Activated T-cell treated with anti-CD3 and anti-CD28 coated beads, Interleukin-2, amount 50 U/mL, for 72 hours (primary cell): ENCODE measurements at places on chromosomes 1 and 21. TPM values are rescaled to one million over a fixed set of nuclear protein-coding genes. Genes with fewer than 3 reads are reported as not detected.

The BSND gene
- not detected for total RNA-seq

The CDCA8 gene
- 94.0 TPM for total RNA-seq

The TIE1 gene
- total RNA-seq: 0.65 TPM

The PIK3R3 gene
- 0.89 TPM for total RNA-seq

The SH2D1B gene
- total RNA-seq: not detected

The LAMB3 gene
- total RNA-seq: 26.0 TPM

The SLC6A17 gene
- total RNA-seq: 0.31 TPM

GRCh38 chr1:91752324-91752723 is 133.6 kb downstream of the TGFBR3 start:
- H3K36me3 ChIP-seq: peaks cover 2% of the 10 kb centered on the region
- H3K27ac ChIP-seq: peak overlapping the region; percentile 90
- H3K4me3 ChIP-seq: peak overlapping the region; percentile 44
- peaks cover 73% of the 10 kb centered on the region for H3K4me1 ChIP-seq

DNA sequence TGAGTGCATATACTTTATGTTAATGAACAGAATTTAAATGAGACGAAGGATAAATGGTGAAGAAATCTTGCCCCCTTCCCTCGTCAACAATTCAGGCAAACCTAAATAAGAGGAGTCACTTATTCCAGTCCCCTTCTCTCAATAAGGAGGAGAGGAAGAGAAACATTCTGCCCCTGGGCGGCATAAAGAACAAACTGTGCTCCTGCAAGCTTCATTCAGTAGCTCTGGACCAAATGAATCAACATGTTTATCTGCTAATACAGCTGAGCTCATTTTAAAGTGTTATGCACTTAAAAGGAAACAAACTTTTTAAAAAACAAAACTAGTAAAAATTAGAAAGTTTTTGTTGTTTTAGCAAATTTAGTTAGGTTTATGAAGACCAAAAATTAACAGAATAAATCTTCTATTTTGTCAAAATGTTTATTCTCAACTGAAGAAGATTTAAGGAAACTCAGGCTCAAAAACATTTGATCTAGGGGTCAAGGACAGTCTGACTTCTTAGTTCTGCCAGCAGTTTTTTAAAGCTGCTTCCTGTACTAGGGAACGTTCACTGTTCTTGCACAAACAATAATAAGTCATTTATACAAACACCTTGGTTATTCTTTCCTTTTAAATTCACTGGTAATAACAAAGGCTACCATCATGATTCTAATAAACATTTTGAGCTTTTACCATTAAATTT is 58.3 kb downstream of the AKT3 start:
- no peak for DNase-seq
- H3K4me1 ChIP-seq: peaks cover 32% of the 10 kb centered on the region
- H3K4me3 ChIP-seq: no peak overlapping the region
- peaks cover 5% of the 10 kb centered on the region for H3K36me3 ChIP-seq

- DNase-seq: no peak
- no peaks in the 10 kb centered on the region for H3K4me1 ChIP-seq
- H3K27me3 ChIP-seq: peaks cover 8% of the 10 kb centered on the region
- no peak overlapping the region for H3K4me3 ChIP-seq
Observed at GRCh38 chr1:29632806-29633615, 396.7 kb downstream of the PTPRU start.

DNA sequence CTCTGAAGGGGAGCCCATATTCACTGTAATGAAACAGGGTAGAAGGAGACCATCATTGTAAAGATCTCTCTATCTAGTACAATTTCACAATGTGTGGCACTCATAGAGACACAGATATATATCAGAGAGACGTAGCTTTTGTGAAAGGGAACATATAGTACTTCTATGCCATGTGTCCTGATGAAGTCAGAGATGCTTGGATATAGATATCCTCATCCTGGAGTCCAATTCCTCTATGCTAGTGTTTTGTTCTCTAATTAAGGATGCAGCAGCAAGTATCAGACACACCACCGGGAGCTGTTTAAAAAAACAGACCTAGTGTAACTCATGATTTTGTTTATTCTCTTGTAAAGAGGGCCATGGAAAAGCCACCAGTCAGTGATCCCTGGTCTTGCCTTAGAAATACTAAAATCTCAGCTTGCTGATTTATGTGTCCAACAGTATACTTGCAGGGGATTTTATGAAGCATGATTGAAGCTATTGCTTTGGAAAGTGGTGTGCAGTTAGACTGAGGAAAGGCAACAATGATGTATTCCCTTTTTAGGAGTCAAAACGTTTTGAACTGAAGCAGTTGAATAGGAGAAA is 2.5 kb downstream of the NCAM2 start:
- H3K4me3 ChIP-seq: no peak overlapping the region
- no peak for DNase-seq

DNA sequence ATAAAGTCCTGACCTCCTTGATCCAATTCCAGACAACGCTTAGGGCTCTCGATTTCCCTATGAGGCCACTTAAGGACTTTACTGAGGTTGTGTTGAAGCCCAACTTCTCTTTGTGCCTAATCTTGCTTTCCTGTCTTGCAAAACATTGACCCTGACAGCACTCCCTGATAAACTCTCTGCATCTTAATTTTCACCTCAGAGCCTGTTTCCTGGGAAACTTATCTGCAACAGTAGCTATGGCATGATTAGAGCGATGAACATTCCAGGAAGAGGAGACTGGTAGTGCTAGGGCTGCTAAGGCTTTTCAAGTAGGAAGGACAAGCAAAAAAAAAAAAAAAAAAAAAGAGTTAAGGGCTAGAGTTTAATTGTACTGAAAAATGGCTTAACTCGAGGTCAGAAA is 118.9 kb downstream of the RGS21 start:
- H3K27me3 ChIP-seq: no peaks in the 10 kb centered on the region
- H3K27ac ChIP-seq: no peak overlapping the region
- DNase-seq: no peak
- H3K4me3 ChIP-seq: no peak overlapping the region
- H3K4me1 ChIP-seq: no peaks in the 10 kb centered on the region
- no peaks in the 10 kb centered on the region for H3K36me3 ChIP-seq

DNA sequence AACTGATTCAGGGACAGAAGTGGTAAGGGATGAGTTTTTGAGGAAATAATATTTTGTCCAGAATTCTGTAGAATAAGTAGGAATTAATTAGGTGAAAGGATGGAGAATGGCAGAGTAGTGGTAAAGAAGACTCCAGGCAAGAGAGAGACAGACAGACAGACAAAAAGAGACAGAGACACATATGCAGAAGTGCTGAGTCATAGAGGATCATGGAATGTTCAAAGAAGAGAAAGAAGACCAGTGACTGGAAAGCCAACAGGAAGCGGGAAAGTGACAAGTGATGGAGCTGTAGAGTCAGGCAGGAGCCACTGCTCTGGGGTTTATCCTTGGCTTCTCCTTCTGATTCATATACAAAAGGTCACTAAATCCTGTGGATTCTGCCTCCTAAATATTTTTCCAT is 85.9 kb downstream of the UROD start:
- no peak overlapping the region for H3K27ac ChIP-seq
- H3K27me3 ChIP-seq: no peaks in the 10 kb centered on the region
- H3K36me3 ChIP-seq: no peaks in the 10 kb centered on the region
- no peak for DNase-seq

GRCh38 chr1:69284508-69284907 is 283.2 kb upstream of the LRRC7 start:
- H3K27me3 ChIP-seq: no peaks in the 10 kb centered on the region
- no peaks in the 10 kb centered on the region for H3K36me3 ChIP-seq
- no peak for DNase-seq
- no peak overlapping the region for H3K27ac ChIP-seq
- H3K4me1 ChIP-seq: no peaks in the 10 kb centered on the region
- no peak overlapping the region for H3K4me3 ChIP-seq

DNA sequence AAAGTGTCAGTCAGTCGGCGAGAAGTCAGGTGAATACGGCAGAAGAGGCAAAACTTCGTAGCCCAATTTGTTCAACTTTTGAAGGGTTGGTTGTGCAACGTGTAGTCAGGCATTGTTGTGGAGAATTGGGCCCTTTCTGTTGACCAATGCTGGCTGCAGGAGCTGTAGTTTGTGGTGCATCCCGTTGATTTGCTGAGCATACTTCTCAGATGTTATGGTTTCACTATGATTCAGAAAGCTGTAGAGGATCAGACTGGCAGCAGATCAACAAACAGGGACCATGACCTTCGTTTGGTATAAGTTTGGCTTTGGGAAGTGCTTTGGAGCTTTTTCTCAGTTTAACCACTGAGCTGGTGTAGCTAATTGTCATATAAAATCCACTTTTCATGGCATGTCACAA is 190.2 kb upstream of the ADAMTS5 start:
- no peak overlapping the region for H3K27ac ChIP-seq
- no peak for DNase-seq
- H3K27me3 ChIP-seq: no peaks in the 10 kb centered on the region
- no peaks in the 10 kb centered on the region for H3K4me1 ChIP-seq

DNA sequence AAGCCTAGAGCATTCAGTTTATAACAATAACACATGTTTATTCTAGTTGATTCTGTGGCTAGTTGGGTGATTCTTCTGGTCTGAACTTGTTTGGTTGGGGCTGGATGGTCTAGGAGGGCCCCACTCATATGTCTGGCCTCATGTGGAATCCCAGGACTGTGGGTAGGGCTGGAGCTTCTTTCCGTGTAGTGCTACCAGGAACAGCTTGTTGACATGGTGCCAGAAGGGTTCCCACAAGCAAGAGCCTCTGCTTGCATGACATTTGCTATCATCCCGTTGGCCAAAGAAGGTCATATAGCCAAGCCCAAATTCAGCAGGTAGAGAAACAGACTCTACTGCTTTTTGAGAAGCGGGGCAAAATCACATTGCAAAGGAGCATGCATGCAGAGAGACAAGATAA is 67.6 kb upstream of the PPP2R5A start:
- no peak overlapping the region for H3K27ac ChIP-seq
- peaks cover 25% of the 10 kb centered on the region for H3K4me1 ChIP-seq
- no peaks in the 10 kb centered on the region for H3K36me3 ChIP-seq

DNA sequence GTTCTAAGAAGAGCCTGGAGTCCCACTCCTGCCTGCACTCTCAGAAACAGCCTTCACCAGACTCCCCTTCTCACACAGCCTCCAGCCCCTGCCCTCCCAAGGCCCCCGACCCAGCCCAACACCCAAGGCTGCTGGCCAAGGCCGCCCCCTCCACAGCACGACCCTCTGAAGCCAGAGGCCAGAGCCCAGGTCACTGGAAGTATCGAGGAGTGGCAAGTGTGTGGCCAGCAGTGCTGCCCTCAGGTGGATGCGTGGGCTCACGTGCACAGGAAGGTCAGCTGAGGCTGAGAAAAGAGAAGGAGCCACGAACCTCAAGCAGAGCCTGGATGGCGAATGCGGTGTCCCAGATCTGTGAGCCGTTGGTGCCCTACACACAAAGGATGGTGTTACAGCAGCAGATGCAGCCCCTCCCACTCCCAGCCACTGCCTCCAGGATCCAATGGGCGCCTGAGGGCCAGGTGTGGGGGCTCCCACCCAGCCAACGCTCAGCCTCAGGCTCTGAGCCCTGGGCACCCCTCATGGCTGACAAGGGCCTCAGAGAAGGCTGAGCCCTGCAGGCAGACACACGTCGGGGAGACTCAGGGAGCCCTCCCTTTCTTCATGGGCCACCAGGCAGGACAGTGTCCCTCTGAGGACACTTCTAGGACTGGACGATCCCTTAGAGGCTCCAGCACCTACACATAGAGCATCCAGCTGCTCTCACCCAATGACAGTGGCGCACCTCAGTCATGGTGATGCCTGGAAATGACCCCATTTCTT is 18.0 kb downstream of the LSS start:
- no peaks in the 10 kb centered on the region for H3K27me3 ChIP-seq
- no peak overlapping the region for H3K4me3 ChIP-seq
- DNase-seq: no peak

GRCh38 chr1:227422581-227422980 is 104.3 kb upstream of the CDC42BPA start:
- peaks cover 32% of the 10 kb centered on the region for H3K27me3 ChIP-seq
- H3K4me1 ChIP-seq: no peaks in the 10 kb centered on the region
- H3K27ac ChIP-seq: no peak overlapping the region
- DNase-seq: no peak

DNA sequence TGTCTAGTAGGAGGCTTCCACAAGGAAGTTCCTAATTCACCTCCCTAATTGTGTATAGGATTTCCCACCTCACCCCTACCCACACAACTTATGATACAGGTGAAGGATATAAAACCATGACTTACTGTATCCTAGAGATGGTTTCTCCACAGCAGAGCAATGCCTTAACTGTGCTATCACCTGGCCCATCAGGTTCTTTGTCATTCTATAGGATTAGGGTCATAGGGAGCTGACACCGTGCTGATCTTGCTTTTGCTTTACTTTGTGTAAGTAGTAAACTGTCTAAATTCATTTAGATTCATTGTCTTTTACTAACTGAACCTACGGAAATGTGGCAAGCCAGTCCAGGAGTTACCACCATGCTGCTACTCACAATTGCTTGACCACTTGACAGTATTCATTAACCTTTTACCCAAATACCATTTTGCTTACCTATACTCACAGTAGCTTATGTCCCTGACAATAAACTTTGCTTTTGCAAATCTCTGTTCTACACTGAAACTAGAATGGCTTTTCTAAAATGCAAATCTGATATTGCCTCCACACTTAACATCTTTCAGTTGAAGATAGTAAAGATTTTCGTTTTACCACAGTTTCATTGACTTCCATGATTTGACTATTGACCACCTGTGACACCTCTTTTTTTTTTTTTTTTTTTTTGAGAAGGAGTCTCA is 147.6 kb downstream of the IFI44 start:
- no peaks in the 10 kb centered on the region for H3K36me3 ChIP-seq
- no peaks in the 10 kb centered on the region for H3K4me1 ChIP-seq
- no peak for DNase-seq
- H3K27me3 ChIP-seq: no peaks in the 10 kb centered on the region
- H3K27ac ChIP-seq: no peak overlapping the region
- H3K4me3 ChIP-seq: no peak overlapping the region

GRCh38 chr1:206721454-206721853 is 36.7 kb downstream of the MAPKAPK2 start:
- H3K36me3 ChIP-seq: no peaks in the 10 kb centered on the region
- H3K27ac ChIP-seq: peak overlapping the region; percentile 68
- no peak for DNase-seq
- H3K27me3 ChIP-seq: no peaks in the 10 kb centered on the region
- peaks cover 70% of the 10 kb centered on the region for H3K4me1 ChIP-seq

GRCh38 chr1:110068646-110069403 is 1.6 kb downstream of the ALX3 start:
- no peak overlapping the region for H3K27ac ChIP-seq
- H3K27me3 ChIP-seq: peaks cover 66% of the 10 kb centered on the region
- peak overlapping the region; percentile 74 for H3K4me3 ChIP-seq

DNA sequence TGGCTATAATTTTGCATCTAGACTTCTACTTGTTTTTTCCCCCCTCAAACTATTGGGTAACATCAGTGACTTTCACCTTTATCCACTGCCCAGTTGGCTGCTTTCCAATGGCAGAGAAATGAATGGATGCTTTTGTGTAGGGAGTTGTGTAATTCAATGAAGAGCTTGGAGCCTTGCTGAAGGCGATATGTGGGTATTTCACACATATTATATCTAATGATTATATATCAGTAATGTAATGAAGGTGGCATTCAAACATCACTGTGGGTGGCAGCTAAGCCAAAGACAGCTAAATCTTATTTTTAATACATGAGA is 81.2 kb downstream of the TGFB2 start:
- H3K4me1 ChIP-seq: no peaks in the 10 kb centered on the region
- H3K36me3 ChIP-seq: no peaks in the 10 kb centered on the region
- no peak for DNase-seq
